T-cell (primary cell): ENCODE measurements at places on chromosomes 12 and 14.

GRCh38 chr12:42270596-42270995 is 32.5 kb upstream of the YAF2 start:
- no peak for DNase-seq

DNA sequence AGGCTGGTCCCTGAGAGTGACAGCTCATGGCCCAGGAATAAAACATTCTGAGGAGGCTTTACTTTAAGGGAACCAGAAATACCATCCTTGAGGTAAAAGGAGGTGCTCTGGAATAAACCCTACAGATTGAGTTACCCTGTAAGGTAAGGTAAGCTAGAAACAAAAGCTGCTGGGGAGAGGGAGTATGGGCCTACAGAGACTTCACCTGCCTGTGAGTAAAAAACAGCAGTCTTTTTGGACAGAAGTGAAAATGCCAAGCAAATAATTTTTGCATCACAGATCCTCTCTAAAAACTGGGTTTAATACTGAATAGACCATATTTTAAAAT is 41.2 kb downstream of the CORO1C start:
- no peak for DNase-seq

DNA sequence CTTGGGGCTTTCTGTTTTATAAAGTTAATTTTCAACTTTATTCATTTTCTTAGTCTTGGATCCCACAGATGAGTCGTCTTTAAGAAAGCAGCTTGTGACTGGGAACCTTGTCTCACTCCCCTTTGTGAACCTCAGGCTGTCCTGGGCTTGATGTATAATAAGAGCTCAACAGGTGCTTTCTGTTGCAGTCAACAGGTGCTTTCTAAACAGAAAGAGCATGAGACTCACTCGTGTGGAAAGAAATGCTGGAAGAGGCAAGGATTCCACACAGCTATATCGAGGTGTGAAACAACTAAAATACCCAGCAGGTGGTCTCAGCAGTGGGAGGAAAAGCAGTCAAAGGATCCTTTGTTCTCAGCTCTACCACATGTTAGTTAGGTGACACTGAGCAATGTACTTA is 398.9 kb downstream of the EGLN3 start:
- DNase-seq, result no peak

- no peak for DNase-seq
Measured at GRCh38 chr12:19614601-19615383, 175.5 kb downstream of the AEBP2 start.

DNA sequence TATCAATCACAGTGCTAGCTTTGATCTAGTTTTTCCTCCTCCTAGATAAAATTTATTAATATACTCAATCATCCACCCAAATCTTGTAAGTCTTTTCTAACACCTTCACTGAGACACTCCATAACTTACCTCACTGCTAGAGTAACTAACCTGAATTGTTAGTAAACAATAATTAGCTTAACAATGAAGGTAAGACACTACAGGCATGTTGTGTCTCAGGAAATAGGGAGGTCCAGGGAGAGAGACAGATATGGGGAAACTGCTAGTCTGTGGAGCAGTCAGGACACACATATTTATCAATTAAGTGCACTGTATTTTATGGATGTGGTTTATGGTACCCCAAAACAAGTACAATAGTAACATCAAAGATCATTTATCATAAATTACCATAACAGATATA is 94.2 kb upstream of the SSTR1 start:
- DNase-seq, result no peak

- DNase-seq, result no peak
Measured at GRCh38 chr12:4220536-4221257, 52.9 kb upstream of the CCND2 start.

DNA sequence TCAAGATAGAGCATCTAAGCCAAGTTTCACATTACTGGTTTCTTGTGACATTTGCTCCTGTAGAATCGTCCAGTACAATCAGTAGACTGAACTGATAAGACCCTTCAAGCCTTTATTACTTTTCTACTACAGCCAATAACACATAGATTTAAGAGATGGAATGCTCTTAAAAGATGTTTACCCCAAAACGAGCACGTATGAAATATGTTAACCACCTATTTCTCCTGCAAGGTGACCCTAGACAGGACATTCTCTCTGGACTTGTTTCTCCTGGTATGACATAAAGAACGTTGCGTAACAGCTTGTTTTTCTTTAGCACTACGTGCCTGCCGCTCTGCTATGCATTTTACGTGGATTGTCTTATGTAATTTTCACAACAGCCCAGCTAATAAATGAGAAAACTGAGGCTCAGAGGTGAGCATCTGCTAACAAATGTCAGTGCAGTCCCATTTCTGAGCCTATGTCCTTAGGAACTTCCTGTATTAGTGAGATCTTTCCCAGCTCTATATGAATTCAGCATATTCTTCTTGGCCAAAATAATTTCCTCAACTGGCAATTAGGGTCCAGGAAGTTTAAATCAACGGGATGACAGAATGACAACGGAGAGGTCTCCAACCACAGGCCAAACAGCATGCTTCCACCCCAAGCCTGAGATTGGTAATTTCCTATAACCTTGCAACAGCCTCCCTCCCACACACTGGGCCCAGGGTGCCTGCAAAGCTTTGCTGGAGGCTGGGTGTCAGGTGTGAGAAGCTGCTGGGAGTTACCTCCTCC is 3.7 kb downstream of the NFKBIA start:
- DNase-seq, result no peak
